Osteoblast (primary cell): ENCODE measurements at places on chromosomes 2 and 18. TPM values are rescaled to one million over a fixed set of nuclear protein-coding genes. Genes with fewer than 3 reads are reported as not detected.

The AOX1 gene
- 76.4 and 87.8 TPM in 2 replicates for total RNA-seq

DNA sequence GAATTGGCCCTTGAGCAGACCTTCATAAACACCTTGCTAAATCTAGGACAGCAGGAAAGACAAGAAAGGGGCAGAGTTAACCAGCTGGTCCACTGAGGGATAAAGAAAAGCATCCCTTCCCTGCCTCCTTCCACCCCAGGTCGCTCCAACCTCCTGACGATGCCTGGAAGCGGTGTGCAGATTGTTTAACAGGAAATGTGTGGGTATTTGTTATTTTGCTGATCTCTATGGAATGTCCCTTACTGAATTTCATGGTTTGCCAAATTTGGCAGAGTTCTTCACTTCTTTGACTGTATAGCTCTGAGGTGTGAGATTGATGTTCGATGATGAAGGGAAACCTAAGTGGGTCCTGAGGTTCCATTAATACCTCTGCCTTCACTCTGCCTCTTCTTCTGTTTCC lies 72.9 kb downstream of the MAP3K20 start:
- no peak for DNase-seq

GRCh38 chr18:459814-460593 lies 40.5 kb downstream of the COLEC12 start:
- peak; percentile 2 for DNase-seq

GRCh38 chr2:72696559-72696958 lies 129.3 kb downstream of the EXOC6B start:
- DNase-seq: no peak

DNA sequence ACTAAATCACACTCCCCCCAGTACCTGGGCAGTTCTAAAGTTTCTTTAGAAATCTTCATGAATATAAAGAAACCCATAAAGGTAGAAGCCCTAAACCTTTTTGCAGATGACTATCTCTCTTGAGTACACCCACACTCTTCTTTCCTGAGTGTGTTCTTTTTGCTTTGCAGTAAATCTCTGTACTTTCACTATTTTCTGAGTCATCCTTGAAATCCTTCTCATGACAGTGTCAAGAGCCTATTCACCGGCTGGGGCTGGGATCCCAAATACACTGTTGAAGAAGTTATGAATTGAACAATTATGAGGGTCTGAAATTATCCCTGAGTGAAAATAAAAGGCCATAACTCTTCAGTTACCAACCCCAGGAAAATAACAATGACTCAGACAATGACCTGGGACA lies 133.9 kb upstream of the CCDC195 start:
- DNase-seq: no peak

DNA sequence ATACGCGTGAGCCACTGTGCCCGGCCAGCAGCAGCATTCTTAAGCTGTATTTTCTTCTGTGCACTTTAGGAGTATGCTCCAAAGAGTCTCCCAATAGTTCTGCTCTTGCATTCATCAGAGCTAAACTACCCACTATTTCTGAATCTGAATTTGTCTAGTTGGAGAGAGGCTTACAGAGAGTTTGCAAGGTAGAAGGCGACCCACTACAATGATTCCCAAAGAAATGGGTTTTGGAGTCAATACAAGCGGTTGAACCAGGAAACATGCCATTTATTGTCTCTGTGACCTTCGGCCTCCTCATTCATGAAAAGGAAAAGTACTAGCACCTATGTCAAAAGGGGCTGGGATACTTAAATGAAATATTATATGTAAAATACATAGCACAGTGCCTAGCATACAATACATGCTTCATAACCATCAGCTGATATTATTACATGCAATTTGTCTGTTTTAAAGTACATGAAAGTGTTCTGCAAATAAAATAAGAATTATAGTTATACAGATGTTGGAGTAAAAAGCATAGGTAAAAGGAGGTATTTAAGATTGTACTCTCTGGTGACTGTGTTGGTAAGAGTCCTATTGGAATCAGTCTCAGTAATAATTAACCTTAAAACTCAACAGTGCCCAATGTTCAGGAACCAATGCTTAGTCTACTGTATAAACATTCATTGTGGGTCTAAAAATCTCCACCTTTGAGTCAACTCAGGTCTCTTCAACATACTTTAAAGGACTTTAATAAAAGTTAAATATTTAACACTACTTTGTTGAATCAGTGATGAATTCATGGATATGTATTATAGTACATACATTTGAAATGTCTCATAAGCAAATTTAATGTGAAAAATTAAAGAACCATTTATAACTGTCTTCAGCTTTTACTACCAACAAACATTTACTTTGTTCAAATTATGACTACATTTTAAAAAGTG lies 89.8 kb upstream of the GRB14 start:
- no peak for DNase-seq

- DNase-seq: peak; percentile 3
These were observed 26.1 kb downstream of the SLC4A10 start for GRCh38 chr2:161650116-161651015.
